ENCODE measurements at places on chromosomes 7 and 10. TPM values are rescaled to one million over a fixed set of nuclear protein-coding genes. Genes with fewer than 3 reads are reported as not detected.

GRCh38 chr7:152162287-152162686 lies 136.8 kb downstream of the GALNT11 start:
- H3K4me1 ChIP-seq, result peaks cover 5% of the 10 kb centered on the region
- H3K36me3 ChIP-seq, result peaks cover 46% of the 10 kb centered on the region
- no peak for DNase-seq
- no peak overlapping the region for H3K4me3 ChIP-seq

CALN1 gene
- total RNA-seq, result not detected

ANKRD30A gene
- total RNA-seq, result not detected

NCF1 gene
- 1.5 TPM for total RNA-seq

DNA sequence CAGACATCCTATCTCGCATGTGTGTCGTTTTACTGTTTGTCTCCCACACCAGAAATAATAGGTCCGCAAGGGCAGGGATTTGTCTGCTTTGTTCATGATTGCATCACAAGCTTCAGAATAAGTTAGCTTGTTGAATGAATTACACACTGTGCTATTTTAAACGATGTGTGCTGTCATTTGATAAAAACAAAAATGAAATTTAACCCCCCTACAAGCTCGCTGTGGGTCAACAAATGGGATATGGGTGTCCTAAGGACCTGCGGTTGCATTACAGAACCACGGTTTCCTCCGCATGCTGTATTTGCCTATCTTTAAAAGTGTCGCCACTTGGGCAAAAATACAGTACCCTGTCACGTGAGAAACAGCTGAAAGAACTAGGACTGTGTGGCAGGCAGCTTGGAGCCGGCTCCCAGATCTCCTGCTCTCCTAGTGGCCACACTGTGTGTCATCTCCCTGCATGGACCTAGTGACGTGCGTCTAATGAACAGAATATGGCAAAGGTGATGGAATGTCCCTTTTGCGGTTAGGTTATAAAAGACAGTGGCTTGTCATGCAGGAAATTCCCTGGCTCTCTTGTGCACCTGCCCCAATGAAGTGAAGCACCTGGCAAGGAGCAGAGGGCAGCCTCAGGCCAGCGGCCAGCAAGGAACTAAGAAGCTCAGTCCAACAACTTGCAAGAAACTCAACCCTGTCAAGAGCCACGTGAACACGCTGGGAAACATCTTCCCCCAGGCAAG lies 32.9 kb upstream of the CRYGN start:
- peaks cover 80% of the 10 kb centered on the region for H3K36me3 ChIP-seq
- no peak overlapping the region for H3K4me3 ChIP-seq
- DNase-seq, result no peak
- H3K4me1 ChIP-seq, result peaks cover 58% of the 10 kb centered on the region

GRCh38 chr10:125263551-125263950 lies 103.2 kb upstream of the CTBP2 start:
- H3K27me3 ChIP-seq, result no peaks in the 10 kb centered on the region
- DNase-seq, result no peak

GRCh38 chr10:55214608-55215007 lies 413.6 kb upstream of the PCDH15 start:
- H3K36me3 ChIP-seq, result no peaks in the 10 kb centered on the region
- H3K4me3 ChIP-seq, result no peak overlapping the region
- no peak overlapping the region for H3K27ac ChIP-seq
- H3K27me3 ChIP-seq, result no peaks in the 10 kb centered on the region
- DNase-seq, result no peak

DNA sequence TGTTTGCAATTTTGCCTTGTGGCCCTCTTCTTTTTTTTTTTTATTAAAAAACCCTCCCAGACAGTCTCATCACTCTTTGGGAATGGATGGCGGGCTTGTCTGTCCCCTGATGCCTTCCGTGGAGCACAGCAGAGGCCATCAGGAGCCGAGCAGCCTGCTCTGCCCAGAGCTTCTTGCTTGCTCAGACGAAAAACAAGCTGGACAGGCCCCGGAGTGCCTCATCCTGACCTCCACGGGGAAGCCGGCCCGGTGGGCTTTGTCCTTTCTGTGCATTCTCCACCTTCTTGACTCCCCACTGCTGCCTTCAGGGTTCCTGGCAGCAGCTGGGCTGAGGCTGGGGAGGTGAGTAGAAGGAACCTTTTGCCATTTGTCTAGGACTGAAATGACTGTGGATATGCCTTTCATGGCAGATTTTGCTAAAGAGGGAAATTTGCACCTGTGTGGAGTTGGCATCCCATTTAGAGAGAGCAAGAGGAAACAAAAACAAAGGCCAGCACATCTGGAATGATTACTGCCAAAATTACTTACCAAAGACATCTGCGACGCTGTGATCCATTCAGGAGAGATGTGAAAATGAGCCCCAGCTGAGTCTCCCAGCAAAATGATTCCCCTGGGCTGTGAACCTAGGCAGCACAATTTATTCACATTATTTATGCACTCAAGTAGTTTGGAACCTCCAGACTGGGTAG lies 108.3 kb downstream of the AOAH start:
- peaks cover 5% of the 10 kb centered on the region for H3K4me1 ChIP-seq
- DNase-seq, result no peak
- no peak overlapping the region for H3K27ac ChIP-seq
- H3K36me3 ChIP-seq, result peaks cover 16% of the 10 kb centered on the region

DNA sequence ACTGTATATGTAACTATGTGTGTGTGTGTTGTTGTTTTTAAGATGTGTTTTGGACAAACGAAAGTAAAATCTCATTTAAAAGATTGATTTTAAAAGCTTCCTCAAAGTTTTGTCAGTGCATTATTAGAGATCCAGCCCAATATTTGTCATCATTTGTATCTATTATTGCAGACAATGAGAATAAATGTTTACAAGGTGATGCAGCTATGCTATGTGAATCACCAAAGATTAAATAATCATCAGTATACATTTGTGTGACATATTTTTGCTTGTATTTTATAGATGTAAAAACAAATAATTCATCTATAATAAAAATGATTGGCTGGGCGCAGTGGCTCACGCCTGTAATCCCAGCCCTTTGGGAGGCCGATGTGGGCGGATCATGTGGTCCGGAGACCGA lies 35.3 kb upstream of the RTKN2 start:
- H3K4me1 ChIP-seq, result peaks cover 4% of the 10 kb centered on the region
- no peak for DNase-seq

DNA sequence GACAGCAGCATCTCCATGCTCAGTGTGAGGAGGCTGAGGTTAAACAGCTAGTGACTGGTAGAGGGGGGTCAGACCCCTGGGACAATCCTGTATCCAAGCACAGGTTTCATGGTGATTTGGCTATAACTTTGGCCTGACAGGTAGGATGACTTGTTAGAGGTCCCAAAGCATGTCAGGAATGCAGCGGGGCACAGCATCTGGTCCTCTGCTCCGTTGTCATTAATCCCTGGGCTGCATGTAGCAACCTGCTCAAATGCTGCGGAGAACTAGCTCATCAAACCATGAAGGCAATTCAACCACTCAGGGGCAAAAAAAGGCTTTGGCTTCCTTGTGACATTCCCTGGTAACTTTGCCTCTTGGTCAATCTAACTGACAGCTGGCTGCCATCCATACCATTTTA lies 26.8 kb downstream of the WNT2 start:
- no peaks in the 10 kb centered on the region for H3K27me3 ChIP-seq
- DNase-seq, result no peak
- no peak overlapping the region for H3K4me3 ChIP-seq
- H3K4me1 ChIP-seq, result no peaks in the 10 kb centered on the region
- H3K27ac ChIP-seq, result no peak overlapping the region

DNA sequence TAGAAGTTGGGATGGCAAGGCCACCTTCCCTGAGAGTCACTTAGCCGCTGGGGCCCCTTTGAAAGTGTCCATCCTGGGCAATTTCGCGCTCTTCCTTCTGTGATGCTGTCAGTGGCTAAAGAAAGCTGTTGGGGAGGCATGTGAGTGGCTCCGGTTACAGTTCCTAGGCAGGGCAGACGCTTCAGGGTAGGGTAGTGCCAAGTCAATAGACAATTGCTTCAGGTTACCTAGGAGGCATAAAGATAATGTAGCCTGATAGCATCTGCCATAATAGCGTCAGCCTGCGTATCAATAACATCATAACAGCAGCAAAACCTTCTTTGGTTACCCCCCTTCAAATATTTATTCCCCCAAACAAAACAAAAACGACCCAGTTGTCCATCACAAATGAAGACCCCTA lies at the start of gene FAM107B:
Gene FAM107B (minus strand): TSS at position 101 of the 400 bp plus-strand sequence. CDS start 234 bp downstream, outside the sequence.
- no peaks in the 10 kb centered on the region for H3K4me1 ChIP-seq
- no peak within 1 kb of the TSS for H3K27ac ChIP-seq
- peaks cover 2% of the 10 kb centered on the region for H3K27me3 ChIP-seq
- no peak within 1 kb of the TSS for H3K4me3 ChIP-seq

PDE6C gene
- total RNA-seq, result not detected

DNA sequence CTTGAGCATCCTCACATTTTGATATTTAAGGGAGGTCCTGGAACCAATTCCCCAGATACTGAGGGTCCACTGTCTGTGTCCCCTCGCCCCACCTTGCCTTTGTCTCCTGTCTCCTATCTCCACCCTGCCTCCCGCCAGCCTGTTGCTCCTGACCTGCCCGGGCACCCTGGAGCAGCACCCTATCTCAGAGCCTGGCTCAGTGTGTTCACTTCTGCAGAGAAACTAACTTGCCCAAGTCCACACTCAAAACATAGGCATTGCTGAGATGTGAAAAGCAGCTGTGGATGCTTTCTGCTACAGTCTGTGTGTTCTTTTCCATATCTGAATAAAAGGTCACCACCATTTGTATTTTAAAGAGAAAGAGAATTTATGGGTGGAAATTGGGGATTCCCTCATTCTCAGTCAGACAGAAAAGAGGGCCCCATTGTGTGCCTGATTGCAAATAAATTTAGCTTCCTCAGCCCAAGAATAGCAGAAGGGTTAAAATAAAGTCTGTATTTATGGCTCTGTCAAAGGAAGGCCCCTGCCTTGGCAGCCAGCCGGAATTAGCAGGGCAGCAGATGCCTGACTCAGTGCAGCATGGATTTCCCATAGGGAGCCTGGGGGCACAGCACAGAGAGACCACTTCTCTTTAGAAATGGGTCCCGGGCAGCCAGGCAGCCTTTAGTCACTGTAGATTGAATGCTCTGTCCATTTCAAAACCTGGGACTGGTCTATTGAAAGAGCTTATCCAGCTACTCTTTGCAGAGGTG lies 161.3 kb downstream of the EGFR start:
- no peaks in the 10 kb centered on the region for H3K36me3 ChIP-seq
- peaks cover 5% of the 10 kb centered on the region for H3K27me3 ChIP-seq
- DNase-seq, result no peak
- no peak overlapping the region for H3K27ac ChIP-seq
- no peaks in the 10 kb centered on the region for H3K4me1 ChIP-seq

- no peaks in the 10 kb centered on the region for H3K36me3 ChIP-seq
- peaks cover 8% of the 10 kb centered on the region for H3K4me1 ChIP-seq
- no peak overlapping the region for H3K4me3 ChIP-seq
- no peak overlapping the region for H3K27ac ChIP-seq
- no peak for DNase-seq
These were observed 489.2 kb downstream of the MDFIC start for GRCh38 chr7:115410972-115411686.

TRPV5 gene
- not detected for total RNA-seq

KNDC1 gene
- 1.2 TPM for total RNA-seq

GRCh38 chr7:65812281-65812680 lies 60.6 kb upstream of the VKORC1L1 start:
- H3K4me1 ChIP-seq, result peaks cover 8% of the 10 kb centered on the region
- no peak for DNase-seq
- no peaks in the 10 kb centered on the region for H3K27me3 ChIP-seq
- no peak overlapping the region for H3K27ac ChIP-seq
- H3K4me3 ChIP-seq, result no peak overlapping the region

GRCh38 chr10:23694921-23695824 lies 256.3 kb downstream of the OTUD1 start:
- H3K4me1 ChIP-seq, result no peaks in the 10 kb centered on the region
- H3K27me3 ChIP-seq, result peaks cover 48% of the 10 kb centered on the region
- no peak for DNase-seq
- H3K4me3 ChIP-seq, result no peak overlapping the region
- no peaks in the 10 kb centered on the region for H3K36me3 ChIP-seq

DOCK4 gene
- total RNA-seq, result 0.50 TPM

GRCh38 chr10:72424561-72424960 lies 69.8 kb upstream of the DNAJB12 start:
- no peak for DNase-seq
- H3K4me1 ChIP-seq, result no peaks in the 10 kb centered on the region
- H3K27me3 ChIP-seq, result no peaks in the 10 kb centered on the region
- H3K36me3 ChIP-seq, result peaks cover 23% of the 10 kb centered on the region

- H3K27ac ChIP-seq, result peak overlapping the region; percentile 49
- H3K36me3 ChIP-seq, result peaks cover 88% of the 10 kb centered on the region
- H3K27me3 ChIP-seq, result no peaks in the 10 kb centered on the region
These were observed 175.6 kb downstream of the FAM107B start for GRCh38 chr10:14598809-14599764.

CD36 gene
- not detected for total RNA-seq

- no peaks in the 10 kb centered on the region for H3K27me3 ChIP-seq
- DNase-seq, result no peak
- H3K27ac ChIP-seq, result no peak overlapping the region
- no peaks in the 10 kb centered on the region for H3K36me3 ChIP-seq
These were observed 310.1 kb downstream of the TCERG1L start for GRCh38 chr10:131001438-131001837.

DNA sequence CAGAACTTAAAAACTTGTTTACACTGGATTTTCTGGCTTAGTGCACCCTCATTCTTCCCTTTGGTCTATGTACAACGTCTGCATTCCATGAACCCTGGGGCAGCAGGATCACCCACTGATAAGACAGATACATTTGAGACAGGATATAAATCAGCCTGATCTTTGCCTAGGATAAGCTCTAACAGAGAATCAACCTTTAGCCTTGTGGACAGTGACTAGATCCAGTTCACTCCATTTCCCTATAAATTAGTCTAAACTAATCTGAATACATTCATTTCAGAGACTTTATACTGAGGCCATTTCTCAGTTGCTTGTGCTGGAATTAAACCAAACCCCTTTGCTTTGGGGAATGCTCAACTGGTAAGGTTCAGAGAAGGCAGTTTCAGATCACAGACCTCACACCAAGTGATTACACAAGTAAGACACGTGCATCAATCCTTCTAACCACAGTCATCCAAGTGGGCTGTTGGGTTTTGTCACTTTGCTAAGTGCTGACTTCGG lies 639.8 kb upstream of the FZD8 start:
- no peak overlapping the region for H3K27ac ChIP-seq
- H3K27me3 ChIP-seq, result no peaks in the 10 kb centered on the region

DNA sequence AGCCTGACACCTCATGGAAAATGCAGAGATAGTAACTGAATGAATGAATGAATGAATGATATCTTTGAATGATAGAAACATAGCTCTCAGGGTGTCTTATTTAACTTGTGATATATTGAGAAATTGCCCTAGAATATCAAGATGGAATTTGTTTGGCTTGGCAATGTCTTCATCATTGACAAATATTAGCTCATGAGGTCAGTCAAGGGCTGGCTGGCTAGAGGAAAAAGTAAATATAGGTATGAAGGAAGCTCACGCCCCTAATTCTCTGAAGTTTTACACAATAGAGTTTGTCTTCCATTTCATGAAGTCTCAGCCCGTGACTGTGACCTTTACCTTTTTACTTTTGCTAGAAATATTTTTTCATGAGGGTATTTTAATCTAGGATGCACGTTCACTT lies 305.2 kb downstream of the ADARB2 start:
- peaks cover 3% of the 10 kb centered on the region for H3K27me3 ChIP-seq
- H3K4me3 ChIP-seq, result no peak overlapping the region
- DNase-seq, result no peak
- no peaks in the 10 kb centered on the region for H3K36me3 ChIP-seq
